ENCODE measurements at places on chromosomes 1 and 21.

DNA sequence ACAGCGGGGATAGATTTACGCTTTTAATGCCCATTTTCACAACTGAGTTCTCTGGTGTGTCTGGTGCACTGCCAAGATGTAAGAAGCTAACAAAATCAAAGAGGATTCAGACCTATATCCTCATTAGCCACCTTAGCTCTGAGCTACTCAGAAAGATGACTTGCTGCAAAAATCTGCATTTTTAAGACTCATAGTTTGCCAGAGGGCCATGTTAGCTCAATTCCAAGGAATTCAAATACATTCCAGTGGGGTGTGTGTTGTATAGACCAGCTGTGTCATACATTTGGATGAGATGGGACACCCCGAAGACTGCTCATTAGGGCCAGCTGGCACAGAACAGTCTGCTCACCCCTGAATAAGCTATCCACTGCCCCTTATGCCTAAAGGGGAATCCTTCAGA, 8.9 kb downstream of the DENND2D start:
- DNase-seq, result no peak

DNA sequence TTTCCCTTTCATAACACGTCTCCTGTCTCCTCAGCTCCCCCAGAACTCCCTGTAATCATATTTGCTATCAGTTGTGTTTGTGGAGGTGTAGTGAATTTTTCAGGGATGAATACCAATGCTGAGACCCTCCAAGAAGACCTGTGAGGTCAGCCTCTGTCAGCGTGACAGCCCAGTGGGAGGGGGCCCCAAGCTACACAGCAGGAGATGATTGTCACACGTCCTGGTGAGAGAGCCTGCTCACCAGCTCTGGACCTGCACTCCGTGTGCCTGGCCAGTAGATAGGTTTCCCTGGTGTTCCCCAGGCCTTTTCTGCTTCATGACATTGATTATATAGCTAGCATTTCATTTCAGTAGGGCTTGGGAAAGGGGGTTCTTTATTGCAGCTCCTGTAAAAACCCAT, 421.5 kb downstream of the KIF26B start:
- DNase-seq, result no peak

DNA sequence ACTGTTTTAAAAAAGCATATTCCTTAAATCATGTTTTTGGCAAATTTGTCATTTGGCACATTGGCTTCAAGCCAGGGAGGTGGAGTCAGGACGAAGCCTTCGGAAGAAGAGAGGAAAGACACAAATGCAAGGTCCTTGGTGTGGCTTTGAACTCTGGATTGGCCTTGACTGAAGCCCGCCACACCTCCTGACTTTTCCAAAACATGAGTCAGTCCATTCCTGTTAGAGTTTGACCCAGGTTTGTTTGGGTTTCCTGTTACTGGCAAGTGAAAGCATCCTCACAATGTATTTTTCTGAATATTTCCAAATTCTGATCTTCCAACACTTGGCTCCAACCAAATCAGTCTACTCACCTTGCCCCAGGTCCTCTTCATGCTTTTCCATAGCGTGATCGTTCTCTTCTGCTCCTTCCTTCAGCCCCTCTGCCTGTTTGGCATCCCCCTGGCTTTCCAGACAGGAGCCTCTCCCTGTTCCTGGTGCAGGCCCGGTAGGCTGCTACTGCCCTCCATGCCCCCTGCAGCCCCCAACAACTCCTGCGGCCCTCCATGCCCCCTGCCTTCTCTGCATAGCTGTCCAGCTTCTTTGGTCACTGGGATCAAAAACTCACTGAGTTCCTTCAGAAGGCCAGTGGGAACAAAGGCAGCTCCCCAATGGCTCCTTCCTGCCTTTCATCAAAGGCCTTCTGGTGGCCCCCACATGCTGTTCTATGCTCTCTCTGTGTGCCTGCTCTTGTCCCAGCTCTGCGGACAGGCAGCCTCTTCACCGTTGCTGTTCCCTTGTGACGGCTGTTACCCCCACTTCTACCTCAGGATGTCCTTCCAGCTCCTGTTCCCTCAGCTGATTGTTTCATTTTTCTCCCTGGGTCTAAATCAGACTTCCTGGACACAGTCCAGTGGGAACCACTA, 30.4 kb upstream of the SLC30A1 start:
- no peak for DNase-seq

- DNase-seq, result no peak
Observed at GRCh38 chr21:44601596-44602462, 1.4 kb downstream of the KRTAP10-7 start.

- no peak for DNase-seq
Observed at GRCh38 chr1:167676205-167676915, 45.4 kb upstream of the MPZL1 start.

GRCh38 chr1:27428316-27429028, 36.0 kb downstream of the GPR3 start:
- no peak for DNase-seq

DNA sequence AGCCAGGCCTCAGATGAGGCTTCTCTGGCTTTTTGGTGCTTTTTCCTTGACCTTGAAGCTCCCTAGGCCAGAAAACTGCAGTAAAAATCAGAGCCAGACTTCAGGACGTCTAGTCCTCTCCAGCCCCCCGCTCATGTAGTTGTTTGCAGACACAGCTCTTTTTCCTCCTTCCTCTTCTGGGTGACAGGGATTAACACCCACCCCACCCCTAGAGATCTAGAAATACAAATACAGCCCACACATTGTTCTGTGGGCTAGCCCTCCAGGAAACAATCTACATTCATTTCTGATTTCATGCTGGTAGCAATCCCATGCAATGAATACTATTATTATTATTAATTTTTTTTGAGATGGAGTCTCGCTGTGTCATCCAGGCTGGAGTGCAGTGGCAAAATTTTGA, 9.9 kb upstream of the CLSTN1 start:
- no peak for DNase-seq

- no peak for DNase-seq
Observed at GRCh38 chr1:86972262-86972661, 57.8 kb downstream of the HS2ST1 start.
